ENCODE measurements at places on chromosomes 3 and 15.
A peak's percentile ranks its signal among the peaks of the same experiment; 100 is the strongest.

GRCh38 chr15:35281515-35281914, 196.4 kb upstream of the NANOGP8 start:
- DNase-seq = no peak

DNA sequence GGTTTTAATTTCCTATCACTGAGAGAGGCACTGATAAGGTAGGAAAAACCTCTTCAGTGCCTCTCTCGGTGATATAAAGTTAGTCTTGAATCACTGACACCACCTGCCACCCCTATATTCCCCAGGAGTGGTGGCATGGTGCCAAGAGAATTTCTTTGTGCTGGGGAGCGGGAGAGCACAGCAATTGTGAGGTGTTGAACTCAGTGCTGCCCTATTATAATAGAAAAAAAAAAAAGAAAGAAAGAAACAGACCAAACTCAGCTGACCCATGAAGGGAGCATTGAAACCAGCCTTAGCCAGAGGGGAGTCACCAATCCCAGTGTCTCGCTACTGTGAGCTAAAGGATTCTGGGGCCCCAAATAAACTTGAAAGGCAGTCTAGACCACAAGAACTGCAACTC, 201.4 kb upstream of the STT3B start:
- DNase-seq = no peak

DNA sequence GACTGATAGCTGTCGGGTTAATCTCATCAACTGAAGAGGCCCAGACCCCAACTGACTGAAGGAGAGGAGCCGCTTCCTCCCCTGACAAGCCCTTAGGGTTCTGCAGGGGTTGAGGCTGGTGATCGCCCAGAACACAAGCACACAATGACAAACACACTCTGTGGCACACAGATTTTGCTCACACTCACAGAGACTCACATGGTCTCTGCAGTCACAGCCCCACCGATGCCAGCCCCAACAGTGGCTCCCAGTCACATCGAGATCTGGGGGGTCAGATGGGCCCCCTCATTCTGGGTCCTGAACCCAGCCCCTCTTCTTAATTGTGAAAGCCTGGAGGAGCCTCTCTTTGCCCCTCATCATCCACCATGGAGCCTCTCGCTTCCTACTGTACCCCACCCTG, 16.7 kb downstream of the PTH1R start:
- no peak for DNase-seq

DNA sequence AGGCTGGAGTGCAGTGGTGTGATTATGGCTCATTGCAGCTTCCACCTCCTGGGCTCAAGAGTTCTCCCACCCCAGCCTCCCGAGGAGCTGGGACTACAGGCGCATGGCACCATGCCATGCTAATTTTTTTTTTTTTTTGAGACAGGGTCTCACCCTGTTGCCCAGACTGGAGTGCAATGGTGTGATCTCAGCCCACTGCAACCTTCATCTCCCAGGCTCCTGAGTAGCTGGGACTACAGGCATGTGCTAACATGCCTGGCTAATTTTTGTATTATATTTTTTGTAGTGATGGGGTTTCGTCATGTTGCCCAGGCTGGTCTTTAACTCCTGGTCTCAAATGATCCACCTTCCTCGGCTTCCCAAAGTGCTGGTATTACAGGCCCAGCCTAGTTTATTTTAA, 4.0 kb downstream of the TEX9 start:
- DNase-seq = no peak

DNA sequence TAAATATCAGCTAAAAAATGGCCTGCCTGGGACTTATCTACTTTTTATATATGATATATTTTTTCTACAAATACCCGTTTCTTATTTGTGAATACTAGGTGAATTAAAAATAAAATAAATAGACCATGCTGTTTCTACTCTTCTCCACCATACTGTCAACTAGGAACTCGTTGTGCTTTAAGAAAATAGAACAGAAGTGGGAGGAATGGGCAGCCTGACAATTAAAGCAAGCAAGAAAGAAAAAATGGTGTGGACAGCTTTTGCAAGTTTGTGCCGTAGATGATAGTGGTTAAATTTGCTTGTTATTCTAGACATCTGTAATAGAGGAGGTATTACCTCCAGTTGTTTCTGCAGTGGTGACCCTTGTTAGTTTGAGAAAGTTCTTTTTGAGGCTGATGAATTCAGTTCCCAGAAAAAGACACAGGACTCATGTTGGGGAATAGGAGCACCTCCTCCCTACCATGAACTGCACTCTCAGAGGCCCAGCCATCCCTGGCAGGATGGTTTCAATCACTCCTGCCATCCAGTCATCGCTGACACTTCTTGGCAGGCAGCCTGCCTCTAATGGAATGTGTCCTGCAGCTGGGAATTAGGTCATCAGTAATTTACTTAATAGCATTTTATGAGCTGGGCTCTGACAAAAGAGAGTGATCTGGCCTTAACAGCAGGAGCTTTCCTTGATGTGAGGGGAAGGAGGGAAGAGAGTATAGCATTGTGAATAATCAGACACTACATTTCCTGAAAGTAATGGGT, 105.0 kb upstream of the GAP43 start:
- peak; percentile 52 for DNase-seq

DNA sequence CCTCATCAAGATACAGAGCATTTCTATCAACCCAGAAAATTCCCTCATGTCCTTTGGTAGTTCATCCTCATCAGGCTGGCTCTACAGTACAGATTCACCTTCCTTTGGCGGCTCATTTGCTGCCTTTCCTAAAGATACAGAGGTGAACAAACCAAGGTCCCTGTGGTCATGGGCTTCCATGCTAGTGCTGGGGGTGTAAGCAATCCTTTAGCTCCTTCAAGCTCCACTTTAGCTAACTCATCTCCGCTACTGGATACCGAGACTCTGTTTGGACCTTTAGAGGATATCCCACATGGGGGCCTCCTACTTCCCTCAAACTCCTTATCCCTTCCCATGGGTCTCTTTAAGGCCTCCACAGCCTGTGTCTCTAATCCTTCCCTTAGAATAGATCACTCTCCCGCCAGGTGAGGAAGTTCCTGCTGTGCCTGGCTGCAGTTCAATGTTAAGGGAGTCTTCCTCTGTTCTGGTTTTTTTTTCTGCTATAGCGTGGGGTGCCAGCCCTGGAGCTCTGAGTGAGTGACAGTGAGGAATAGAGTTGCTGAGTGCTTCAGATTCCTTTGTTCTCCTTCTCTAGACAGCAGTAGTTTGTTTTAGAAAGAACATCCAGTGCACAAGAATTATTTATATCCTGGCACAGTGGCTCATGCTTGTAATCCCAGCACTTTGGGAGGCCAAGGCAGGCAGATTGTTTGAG, 30.7 kb downstream of the CLEC3B start:
- DNase-seq = no peak

- no peak for DNase-seq
Measured at GRCh38 chr15:53400986-53401385, 358.5 kb downstream of the WDR72 start.

- no peak for DNase-seq
Measured at GRCh38 chr3:146780251-146780650, 175.1 kb upstream of the PLSCR5 start.

DNA sequence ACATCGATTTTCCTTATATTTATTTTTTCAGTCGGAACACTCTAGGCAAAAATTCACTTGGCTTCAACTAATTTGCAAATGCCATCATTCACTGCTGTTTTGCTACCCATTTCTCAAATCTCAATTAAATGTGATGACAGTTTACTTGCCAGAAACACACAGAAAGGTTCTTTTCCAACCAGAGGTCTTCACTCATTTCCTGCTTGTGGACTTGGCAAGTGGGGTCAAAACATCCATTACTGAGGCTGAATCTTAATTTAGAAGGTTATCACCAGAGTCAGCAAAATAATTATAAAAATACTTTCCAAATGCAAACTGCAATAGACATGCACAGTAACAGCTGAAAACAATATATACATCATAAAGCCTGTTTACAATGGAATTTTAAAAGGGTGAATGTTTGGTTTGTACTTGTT, 625.4 kb upstream of the TBL1XR1 start:
- DNase-seq = no peak

DNA sequence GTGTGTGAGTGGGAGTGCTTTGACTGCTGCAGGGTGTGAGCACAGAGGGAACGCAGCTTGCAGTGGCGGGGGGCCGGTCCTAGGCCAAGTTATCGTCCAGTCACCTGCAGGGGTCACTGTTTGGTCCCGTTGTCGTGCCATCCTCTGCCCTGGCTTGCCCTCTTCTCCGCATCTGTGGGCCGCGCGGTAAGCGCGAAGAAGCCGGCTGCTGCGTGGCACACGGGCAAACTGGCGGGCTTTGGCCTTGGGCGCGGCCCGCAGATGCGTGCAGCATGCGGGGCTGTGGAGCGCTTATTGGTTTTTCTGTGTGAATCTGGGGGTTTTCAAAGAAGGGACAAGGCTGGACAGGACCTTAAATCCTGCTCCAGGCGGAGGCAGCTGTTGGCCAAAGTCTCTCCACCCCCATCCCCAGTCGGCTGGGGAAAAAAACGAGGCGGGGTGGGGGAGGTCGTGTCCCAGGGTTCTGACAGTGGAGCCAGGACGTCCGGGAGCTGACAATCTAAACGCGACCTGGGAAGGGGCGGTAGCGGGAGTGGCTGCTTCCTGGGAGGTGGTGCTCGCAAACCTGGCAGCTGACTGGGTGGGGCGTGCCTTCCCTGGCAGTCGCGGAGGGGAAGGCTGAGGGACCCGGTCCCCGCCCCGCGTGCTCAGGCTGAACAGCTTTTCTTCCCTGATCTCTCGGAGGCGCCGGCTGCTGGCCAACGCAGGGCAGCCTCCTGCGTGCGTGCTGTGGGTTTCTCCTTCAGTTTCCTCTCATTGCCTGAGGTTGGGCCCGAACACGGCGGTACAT, 39.7 kb upstream of the VEPH1 start:
- DNase-seq = no peak

DNA sequence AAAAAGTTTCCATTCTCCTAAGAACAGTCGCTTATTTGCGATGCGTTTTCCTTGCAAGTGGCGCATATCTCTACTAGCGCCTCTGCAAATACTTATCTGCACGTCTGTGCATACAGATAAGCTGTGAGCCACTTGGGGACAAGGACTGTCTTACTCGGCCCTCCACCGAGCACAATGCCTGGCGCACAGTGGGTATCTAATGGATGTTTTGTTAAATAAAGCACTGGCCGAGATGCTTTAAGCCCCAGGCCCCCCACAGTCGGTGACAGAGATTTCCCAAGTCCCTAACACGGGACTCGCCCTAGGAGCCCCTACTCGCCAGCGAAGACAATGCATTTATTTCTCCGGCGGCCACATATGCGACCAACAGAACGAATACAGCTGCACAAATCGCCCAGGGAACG, 503 bp downstream of the HLTF start:
- DNase-seq = no peak

DNA sequence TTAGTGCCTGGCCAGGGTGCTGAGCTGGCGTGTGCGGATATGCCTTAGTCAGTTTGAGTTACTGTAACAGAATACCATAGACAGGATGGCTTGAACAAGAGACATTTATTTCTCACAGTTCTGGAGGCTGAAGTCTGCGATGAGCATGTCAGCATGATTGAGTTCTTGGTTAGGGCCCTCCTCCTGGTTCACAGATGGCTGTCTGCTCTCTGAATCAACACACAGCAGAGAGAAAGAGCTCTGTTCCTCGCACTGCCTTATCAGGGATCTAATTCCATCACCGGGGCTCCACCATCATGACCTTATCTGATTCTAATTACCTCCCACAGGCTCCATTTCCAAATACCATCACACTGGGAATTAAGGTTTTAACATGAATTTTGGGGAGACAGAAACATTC, 386.6 kb upstream of the DPH6 start:
- no peak for DNase-seq

DNA sequence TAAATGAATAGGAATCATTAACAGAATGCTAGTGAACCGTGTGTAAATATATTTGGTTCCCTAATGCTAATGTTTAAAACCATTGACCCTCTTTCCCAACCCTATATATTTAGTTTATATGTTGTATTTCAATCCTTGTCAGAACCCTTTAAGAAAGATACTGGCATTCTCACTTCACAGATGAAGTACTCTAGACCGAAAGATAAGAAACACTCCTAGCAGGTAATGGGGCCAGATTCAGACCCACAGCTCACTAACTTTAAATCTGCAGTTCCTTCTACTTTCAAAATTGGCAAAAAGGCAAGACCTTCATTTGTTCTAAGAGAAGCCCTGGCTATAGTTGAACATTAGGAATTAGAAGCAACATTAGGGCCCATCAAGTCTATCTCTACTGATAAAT, 42.3 kb upstream of the TM4SF4 start:
- no peak for DNase-seq

- DNase-seq = peak; percentile 30
Measured at GRCh38 chr3:193134856-193135255, 106.2 kb upstream of the PLAAT1 start.

GRCh38 chr3:132290833-132291232, 26.4 kb upstream of the ACP3 start:
- peak; percentile 27 for DNase-seq

GRCh38 chr3:146306656-146307455, 56.0 kb upstream of the PLSCR4 start:
- no peak for DNase-seq

- no peak for DNase-seq
Measured at GRCh38 chr3:153291059-153291685, 129.1 kb downstream of the RAP2B start.

DNA sequence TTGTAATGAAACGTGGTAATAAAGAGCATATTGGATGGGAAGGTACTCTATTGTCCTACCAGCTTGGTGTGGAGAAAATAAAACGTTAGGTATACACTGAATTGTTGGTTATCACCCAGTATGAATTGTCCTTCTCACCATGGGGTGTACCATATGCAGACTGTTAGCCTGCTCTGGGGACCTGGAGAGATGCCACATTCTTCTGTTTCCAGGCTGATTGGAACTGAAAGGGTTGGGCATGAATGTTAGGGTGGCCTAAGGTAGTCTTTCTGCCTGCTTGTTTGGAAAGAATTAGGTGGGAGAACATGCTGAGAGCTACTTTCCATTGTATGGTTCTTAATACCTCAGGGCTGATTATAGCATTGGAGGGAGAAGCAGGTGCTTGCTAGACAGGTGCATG, 340.6 kb downstream of the PTPRG start:
- DNase-seq = no peak

DNA sequence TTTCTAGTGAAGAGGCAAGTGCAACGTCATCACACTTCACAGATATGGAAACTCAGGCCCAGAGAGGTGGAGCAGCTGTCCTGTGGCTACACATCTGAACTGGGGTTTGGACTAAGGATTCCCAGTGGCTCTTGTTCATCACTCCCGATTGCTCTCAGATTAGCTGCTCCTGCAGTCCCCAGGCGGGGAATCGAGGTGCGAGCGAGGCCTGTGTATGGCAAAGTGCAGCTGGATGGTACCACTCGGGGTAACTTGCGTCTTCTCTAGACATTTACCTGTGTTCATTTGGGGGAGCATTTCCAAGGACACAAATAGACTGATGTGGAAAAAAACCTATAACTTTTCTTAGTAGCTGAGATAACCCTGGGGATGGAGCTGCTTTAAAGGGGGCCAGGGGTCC, 45.9 kb upstream of the TRPM1 start:
- DNase-seq = no peak

DNA sequence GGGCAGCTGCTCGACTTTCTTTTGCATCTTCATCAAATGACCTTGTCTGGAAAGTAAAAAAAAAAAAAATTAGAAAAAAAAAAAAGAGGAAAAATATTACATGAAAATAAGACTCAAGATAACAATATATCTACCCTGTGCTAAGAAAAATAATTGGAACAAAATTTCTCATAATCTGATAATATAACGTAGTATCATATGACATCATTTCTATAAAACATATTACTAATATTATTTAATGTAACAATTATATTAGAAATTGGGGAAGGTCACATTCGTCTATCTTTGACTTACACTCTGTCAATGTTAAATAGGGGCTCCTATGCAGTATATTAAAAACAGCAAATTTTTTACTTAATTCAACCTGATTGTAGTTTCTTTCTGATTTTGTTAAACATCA, 44.1 kb downstream of the INO80 start:
- DNase-seq = no peak

Measured in HS-27A (cell line).